ENCODE measurements at places on chromosomes 11 and 22.

DNA sequence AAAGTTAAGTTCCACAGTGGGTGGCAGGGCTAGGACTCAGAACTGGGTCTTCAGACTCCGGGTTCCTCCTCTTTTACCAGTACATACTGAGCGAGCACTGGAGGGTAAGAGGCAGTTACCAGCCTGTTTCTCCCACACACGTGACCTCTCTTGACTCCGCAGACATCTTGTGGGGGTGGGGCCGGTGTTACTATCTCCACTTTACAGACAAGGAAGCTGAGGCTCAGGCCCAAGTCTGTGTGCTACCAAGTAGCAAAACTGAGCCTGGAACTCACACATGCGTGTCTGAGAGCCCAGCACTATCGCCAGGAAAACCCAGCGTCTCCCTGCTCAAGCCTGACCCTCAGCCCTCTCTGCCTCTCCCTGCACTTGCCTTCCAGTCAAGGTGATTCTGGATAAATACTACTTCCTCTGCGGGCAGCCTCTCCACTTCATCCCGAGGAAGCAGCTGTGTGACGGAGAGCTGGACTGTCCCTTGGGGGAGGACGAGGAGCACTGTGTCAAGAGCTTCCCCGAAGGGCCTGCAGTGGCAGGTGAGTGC lies 16.0 kb upstream of the SMIM35 start:
- DNase-seq, result no peak

GRCh38 chr22:19514831-19515565 lies 9.2 kb downstream of the CLDN5 start:
- DNase-seq, result no peak

- DNase-seq, result no peak
Observed at GRCh38 chr11:57597461-57597915, at the start of gene SERPING1. Gene SERPING1, plus strand, starts transcription at chr11:57597685. Its CDS starts 586 bp downstream, at chr11:57598271.

GRCh38 chr11:59223611-59224010 lies 10.9 kb upstream of the MPEG1 start:
- no peak for DNase-seq

DNA sequence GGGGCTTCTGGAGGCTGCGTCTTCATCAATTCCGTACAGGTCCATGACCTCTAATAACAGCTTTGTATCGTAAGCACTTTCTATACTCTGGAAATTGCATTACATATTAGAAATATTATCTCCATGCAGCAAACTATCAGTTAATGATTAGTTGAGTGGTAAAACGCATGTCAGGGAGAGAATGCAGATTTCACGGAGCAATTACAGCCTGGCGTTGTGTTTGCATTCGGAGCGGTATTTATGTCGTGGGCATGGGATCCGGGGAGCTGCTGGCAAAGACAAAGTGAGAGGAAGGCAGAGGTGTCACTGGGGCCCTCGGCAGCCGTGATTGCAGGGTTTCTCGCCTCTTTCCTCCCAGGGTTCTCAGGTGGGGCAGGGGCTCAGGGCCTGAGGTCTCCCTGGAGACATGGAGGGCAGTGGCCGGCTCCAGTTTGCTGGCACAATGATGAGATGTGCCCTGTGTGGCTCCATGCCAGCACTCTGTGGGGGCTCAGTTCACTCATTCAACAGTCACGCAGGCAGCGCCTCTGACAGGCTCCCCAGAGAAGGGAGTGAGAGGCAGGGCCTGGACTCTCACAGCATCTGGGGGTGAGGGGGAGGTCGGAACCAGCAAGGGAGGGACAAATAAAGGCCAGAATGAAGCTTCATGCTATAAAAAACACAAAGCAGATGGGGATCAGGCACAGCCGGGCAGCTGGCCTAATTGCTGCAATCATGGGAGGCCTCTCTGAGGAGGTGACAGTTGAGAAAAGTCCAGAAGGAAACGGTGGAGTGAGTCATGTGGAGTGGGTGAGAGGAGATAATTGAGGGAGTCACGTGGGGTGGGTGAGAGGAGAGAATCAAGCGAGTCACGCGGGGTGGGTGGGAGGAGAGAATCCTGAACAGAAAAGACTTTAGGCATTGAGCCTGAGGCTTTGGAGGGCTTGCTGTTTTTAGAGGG lies 1002.7 kb downstream of the BRD1 start:
- no peak for DNase-seq

DNA sequence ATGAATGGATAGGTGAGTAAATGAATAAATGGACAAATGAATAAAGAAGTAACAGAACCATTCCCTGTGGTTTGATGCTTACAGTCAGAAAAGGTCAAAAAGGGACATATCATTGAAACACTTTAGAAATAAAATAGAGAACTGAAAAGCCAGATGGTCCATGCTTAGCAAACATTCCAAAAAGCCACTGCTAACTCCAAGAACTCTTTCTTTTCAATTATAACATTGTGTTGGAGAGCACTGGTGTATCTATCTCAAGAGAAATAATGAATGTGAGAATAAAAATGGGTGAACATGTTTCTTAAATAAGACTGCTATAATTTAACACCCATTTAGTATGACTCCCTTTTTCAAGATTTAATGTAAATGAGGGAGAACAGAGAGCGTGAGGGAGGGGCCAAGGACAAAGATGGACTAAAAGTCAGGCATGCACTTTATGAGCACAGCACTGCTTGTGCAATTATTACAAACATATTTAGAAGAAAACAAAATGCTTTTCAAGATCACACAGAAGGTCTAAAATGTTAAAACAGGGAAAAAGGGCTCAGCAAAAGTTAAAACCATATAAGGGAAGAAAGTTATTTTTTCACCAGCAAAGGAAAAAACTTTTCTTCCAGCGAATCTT lies 224.3 kb upstream of the PITPNB start:
- no peak for DNase-seq

All from RWPE1 (cell line).